ENCODE measurements at places on chromosomes 5 and 9.
A peak's percentile ranks its signal among the peaks of the same experiment; 100 is the strongest.

- peak; percentile 15 for DNase-seq
Measured at GRCh38 chr5:150613991-150614660, 26.3 kb upstream of the SYNPO start.

GRCh38 chr9:86184138-86184524 is 75.3 kb downstream of the C9orf153 start:
- no peak for DNase-seq

GRCh38 chr5:178416206-178416882 is 173.8 kb downstream of the COL23A1 start:
- no peak for DNase-seq

- DNase-seq = no peak
Measured at GRCh38 chr5:154571325-154572035, 93.5 kb upstream of the HAND1 start.

DNA sequence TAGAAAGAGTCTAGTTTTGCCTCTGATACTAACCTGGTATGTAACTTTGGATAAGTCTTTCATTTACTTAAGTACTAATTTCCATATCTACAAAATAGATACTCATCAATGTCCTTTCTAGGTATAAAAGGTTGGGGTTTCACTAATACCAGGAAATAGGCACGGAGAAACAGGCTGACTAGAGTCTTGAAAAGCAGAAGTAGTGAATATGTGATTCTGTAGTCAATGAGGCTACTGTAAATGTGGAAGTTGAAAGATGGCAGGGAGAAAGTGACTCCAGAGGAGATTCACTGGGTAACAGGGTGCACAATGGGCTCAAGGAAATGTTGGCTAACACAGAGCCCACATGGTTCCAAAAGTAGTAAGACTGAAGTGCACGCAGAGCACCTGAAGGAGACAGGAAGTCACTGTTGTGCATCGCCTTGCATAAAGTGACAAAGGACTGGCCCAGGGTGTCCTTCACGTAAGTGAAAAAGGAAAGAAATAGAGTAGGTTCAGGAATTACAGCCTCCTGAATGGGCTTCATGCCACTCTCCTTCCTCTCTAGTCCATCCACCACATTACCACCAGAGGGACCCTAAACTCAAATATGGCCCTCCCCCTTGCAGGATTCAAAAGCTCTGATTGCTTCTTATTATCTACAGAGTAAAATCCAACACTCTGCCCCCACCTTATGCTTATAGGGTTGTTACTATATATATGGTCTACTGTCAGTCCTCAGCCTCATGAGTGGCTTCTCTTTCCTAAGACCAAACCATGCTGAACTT is 288.0 kb upstream of the SMARCA2 start:
- DNase-seq = peak; percentile 3
